Stimulated activated CD4-positive, alpha-beta T cell treated with anti-CD3 and anti-CD28 coated beads, TNF-alpha, amount 100 ng/mL, for 48 hours (primary cell): ENCODE measurements at places on chromosomes 1 and 21.

- DNase-seq, result no peak
Observed at GRCh38 chr1:188517139-188517538, 1688.4 kb downstream of the PLA2G4A start.

DNA sequence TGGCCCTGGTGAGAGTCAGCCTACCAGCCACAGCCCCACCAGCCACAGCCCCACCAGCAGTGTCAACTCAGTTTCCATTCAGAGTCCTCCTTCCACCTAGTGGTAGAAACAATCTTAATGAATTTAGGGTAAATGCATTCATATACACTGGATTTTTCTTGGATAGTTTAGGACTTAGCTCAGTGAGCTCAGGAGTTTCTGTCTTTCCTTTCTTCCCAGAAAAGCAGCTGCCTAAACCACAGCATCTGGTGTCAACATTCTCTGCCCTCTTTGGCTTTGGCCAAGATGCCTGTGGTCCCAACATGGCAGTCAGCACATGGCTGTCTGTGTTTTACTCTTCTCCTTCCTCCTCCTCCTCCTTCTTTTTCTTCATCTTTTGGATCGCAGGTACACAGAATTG lies 94.0 kb downstream of the CLIC6 start:
- DNase-seq, result no peak

DNA sequence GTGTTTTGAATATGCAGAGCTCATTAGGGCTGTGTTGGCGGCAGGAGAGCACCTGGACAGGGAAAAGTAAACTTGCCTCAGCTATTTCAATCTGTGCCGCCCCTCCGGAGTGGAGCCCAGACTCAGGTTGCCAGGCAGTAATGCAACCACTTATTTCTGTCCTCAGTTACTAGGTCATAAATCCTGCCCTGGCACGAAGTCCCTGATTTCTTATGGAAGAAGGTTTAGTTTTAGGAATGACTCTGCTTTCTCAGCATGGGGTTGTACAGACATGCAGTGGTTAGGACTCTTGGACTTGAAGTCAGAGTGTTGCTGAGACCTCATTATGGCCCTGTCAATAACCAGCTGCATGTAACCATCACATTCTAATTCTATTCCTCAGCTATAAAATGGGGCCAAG lies 98.3 kb upstream of the FGGY start:
- DNase-seq, result no peak

DNA sequence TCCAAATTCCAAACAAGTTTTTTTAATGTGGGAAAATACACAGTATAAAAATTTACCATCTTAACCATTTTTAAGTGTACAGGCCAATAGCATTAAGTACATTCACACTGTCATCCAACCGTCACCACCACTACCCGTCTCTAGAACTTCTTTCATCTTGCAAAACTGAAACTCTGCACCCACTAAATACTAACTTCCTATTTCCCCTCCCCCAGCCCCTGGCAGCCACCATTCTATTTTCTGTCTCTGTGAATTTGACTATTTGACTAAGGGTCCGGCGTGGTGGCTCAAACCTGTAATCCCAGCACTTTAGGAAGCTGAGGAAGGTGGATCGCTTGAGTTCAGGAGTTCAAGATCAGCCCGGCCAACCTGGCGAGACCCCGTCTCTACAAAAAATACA lies 36.1 kb downstream of the CLSTN1 start:
- DNase-seq, result no peak

DNA sequence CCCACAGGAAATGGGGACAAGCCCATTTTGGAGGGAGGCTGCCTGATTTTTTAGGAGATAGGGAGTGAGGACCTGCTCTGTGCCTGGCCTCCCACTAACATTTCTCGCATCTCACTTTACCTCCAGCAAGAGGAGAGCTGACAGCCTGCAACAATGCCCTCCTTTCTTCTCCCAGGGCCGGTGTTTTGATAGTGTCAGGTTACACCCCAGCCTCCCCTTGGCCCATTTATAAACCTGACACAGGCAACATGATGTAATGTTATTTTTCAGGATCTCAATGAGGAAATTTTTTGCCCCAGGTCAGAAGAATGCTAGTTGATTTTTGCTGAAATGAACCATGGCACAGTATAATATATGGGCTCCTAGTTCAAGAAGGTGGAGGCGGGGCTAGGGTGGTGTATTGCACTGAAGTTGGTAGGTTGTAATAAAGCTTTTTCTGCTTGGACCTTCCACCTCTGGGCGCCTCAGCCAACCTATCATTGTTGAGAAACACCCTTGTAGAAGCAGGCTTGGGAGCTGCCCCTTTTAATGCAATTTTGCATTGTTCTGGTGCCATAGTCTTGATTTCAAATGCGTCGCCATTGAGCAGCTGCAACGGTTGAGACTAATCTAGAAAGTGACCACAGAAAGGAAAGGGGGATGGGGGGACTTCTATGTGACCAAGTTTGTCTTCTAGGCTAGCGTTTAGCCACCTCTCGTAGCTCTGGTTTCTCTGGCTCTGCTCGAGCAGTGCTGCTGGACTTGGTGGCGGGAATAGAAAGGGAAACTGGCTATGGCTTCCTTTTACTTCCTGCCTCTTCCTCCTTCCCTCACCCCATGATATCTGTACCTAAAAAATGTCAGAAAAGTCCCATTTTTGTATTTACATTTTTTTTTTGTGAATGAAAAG lies 53.0 kb downstream of the PBX1 start:
- no peak for DNase-seq

DNA sequence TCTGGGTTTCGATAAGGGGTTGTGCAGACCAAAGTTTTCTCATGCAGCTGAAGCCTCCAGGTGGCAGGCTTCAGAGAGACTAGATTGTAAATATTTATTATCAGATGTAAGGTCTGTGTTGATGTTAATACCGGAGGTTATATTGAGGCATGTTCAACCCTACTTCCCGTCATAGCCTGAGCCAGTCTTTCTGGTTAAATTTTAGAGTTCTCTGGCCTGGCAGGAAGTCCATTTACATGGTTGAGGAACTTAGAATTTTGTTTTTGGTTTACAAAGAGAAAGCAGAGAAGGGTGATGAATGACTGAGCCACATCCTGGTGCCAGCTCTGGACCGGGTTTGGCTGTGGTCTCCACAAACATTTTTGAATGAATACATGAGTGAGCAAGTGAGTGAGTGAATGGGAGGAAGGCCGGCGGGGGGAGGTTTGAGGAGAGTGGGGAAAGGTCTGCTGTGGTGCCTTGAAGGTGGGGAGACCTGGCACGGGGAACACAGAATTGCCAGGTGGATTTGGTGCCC lies 218.5 kb downstream of the DISC1 start:
- DNase-seq, result no peak

GRCh38 chr1:2374252-2375155 lies 16.9 kb downstream of the MORN1 start:
- no peak for DNase-seq

DNA sequence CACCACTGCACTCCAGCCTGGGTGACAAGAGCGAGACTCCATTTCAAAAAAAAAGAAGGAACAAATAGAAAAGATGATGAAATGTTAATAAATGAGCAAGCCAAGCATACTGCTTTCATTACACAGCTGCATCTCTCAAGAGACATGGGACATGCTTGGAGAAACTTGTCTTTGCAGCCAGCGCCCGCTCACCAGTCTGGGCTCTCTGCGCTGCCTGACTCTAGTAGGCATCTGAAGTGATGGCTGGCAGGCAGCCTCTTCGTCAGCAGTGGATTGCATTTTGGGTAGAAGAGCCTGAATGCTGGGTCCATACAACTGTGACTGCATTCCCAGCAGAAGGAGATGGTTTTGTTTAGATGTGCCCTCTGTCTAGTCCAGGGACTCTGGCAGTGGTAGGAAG lies 48.0 kb downstream of the IL6R start:
- no peak for DNase-seq

DNA sequence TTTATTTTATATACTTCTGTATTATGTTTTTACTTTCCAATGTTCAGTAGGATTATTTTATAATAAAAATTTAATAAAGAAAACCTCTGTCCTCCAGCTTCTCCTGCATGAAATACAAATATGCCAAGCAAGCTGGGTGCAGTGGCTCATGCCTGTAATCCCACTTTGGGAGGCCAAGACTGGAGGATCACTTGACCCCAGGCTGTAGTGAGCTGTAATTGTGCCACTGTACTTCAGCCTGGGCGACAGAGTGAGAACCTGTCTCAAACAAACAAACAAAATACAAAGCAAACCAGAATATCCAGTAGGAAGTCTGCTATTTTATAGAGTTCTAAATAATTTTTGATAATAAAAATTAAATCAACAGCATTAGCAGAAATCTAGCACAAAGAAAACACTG lies 168.8 kb downstream of the EIF4G3 start:
- DNase-seq, result no peak

GRCh38 chr1:12479311-12479710 lies 138.7 kb downstream of the DHRS3 start:
- DNase-seq, result no peak

DNA sequence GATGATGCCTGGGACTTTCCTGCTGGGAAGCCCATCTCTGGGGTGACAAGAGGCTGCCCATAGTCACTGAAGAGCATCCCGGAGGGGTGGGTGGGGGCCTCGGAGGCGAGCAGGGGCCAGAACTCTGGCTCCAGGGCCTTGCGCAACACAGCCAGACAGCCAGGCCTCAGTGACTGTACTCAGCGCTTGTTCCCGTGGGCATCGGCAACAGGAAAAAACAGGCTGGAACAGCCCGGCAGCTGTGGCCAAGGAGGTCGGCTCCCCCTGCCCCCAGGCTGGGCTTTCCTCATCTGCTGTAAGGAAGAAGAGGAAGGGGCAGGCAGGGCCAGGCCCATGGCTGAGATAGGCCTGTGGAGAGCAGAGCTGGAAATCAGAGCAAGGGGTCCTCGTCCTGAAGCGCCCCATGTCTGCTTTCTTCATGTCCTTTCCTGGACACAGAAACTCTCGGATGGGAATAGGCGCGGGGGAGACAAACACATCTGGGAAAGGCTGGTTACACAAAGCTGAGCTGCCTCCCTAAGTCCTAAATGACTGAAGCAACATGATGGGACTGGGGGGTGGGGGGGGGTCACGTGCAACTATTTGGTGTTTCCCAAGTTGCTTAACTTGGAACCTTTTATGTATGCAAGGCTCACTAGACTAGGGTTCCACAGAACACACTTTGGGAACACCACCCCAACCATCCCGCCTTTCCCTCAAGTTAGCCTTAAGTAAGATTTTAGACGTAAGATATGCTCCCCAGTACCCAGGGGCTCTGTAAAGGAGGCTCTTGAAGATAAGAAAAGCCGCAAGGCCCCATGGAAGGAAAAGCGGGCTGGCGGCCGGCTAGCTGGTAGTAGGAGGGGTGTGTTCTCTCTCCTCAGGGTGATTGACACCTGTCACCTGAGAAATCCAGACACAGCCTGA lies 30.7 kb downstream of the HSPG2 start:
- DNase-seq, result no peak

DNA sequence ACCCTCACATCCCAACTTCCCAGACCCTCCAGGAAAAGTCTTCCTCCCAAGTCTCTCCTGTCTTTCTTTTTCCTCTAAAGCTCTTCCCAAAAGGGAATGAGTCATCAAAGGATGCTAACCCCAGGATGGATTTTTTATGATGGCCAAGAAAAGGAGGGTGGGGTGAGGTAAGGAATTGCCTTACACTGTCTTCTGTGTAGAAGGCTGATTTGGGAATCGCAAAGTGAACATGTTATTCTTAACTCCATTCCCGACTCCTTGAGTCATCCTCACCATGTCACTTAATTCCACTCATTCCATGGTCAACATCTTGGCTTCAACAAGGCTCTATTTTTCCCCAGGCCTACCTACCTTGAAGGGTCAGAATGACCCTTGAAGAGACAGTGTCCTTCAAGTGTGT lies 44.0 kb downstream of the TBX15 start:
- DNase-seq, result no peak

GRCh38 chr1:206875752-206876377 lies 10.4 kb downstream of the IL20 start:
- no peak for DNase-seq

- no peak for DNase-seq
Observed at GRCh38 chr21:28822123-28822399, 170.6 kb downstream of the LTN1 start.

- no peak for DNase-seq
Observed at GRCh38 chr1:63731117-63732043, 42.4 kb upstream of the ROR1 start.

- DNase-seq, result no peak
Observed at GRCh38 chr1:85153149-85153891, 47.5 kb downstream of the SYDE2 start.

GRCh38 chr1:243806310-243806709 lies 43.7 kb downstream of the AKT3 start:
- DNase-seq, result no peak

DNA sequence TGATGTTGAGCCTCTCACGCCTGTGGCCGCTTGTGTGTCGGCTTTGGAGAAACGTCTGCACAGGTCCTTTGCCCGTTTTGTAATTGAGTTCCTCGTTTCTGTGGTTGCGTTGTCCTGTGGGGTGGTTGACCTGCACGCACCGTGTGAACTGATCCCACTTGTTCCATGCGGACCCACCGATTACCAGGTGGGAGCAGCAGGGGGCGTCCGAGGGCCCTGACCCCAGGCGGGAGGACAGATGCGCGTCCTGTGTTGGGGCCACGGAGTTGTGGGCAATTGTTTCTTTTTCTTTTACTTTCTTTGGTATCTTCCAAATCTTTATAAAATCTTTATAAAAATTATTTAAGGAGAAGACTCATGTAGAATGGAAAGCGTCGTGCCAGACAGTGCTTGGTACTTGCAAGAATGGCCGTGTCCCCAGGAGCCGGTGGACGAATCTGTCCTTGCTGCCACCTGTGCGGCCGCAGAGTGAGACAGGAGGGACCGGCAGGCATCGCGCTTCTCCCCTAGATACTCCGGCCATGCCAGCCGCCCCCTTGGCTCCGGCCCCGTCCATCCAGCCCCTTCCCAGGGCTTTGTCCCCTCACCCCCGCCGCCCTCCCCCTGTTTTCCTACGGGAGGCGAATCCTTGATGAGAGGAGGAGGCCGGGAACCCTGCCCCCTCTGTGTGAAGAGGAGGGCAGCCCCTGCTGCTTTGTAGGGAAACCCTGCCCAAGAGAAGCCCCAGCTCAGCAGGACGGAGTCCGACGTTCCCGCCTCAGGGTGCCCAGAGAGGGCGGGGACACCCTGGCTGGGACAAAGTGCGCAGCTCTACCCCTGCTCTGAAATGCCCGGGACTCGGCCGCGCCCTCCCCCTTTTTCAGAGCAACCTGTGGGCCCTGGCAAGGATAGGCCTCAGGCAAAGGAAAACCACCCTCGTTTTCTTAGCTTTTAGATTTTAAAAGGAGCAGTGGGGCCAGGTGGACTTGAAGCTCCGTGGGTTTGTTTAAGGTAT lies 41.7 kb downstream of the PRKCZ start:
- DNase-seq, result peak; percentile 17

- DNase-seq, result no peak
Observed at GRCh38 chr1:167997037-167997575, 60.2 kb upstream of the MPC2 start.

GRCh38 chr1:161033751-161034150 lies 5.0 kb downstream of the TSTD1 start:
- DNase-seq, result no peak
